HuH-7.5 (cell line): ENCODE measurements at places on chromosomes 4 and X.

DNA sequence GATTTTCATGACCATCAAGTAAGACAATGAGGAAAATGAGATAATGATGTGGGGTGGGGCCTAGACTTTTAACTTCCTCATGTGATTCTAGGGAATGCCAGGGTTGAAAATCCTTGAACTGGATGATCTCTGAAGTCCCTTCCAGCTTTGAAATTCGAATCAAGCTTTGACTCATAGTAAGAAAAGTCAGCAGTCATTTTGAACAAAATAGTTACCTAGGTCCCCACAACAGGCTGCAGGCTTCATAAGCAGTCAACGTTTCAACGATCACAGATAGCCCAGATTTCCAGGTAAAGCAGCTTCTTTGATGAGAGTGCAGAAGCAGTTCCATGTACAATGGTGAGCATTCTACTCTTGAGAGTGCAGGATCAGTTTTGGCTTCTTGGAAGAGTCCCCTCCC is 93.7 kb downstream of the GRIA3 start:
- DNase-seq = no peak

- DNase-seq = no peak
These were observed 33.9 kb upstream of the AFAP1 start for GRCh38 chr4:7973545-7973981.

GRCh38 chrX:41720125-41720779 is 3.7 kb upstream of the GPR82 start:
- DNase-seq = no peak

GRCh38 chr4:8840816-8841455 is 30.7 kb downstream of the HMX1 start:
- DNase-seq = no peak

- DNase-seq = no peak
These were observed 33.7 kb downstream of the LAMTOR3 start for GRCh38 chr4:99860521-99860920.

DNA sequence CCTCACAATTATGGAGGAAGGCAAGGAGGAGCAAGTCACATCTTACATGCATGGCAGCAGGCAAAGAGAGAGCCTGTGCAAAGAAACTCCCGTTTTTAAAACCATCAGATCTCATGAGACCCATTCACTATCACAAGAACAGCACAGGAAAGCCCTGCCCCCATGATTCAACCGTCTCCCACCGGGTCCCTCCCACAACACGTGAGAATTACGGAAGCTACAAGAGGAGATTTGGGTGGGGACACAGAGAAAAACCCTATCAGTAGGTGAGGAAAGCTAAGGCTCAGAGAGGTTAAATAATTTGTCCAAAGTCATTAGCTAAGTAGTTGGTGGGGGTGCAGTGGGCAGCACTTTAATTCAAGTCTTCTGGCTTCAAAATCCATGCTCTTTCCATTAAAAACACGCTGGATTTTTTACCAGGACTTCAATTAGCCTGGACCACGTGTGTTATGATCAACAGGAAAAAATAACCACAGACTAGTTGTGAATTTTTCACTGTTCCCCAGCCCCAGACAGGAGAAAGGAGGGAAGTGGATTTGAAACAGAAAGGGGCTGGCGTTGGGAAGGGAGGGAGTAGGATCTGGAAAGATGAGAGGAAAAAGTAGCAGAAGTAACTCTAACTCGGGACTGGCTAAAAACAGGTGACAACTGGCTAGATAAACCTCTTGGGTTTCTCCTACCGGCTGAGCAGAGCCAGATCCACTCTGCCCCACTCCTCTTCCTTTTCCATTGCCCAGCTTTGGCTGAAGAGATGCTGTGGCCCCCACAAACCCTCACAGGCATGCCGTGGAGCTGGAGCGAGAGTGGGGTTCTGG is 986 bp downstream of the MTMR8 start:
- no peak for DNase-seq

DNA sequence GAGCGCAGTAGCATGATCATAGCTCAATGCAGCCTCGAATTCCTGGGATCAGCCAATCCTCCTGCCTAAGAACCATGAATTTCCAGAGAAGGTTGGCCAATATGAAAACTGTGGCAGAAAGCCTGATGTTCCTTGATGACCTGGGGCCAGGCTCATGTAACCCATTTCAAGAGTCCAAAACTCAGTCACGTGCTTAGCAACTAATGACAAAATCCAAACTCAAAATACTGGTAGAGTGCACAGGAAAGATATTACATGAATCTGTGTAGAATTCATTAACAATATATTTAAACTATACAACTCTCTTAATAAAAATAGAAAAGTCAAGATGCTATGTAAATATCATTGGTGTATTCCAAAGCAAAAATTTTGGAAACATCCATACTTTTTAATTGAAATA is 265.7 kb upstream of the NDST3 start:
- no peak for DNase-seq

DNA sequence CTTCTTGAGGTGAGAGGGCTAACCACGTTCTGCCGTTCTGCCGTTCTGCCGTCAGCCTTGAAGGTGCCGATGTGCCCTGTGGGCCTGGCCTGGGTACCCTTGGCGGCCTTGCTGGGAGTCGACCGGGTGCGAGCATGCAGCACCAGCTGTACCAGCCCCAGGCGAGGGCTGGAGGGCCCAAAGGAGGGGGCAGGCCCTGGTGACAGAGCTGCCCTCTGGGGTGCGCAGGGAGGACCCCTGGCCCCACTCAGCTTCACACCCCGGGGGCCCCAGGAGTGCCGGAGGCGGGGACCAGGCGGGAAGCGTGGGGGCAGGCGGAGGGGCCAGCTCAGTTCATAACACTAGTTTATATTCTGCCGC is 22.1 kb downstream of the UVSSA start:
- DNase-seq = no peak

GRCh38 chrX:33968611-33969010 is 163.5 kb downstream of the FAM47A start:
- no peak for DNase-seq

DNA sequence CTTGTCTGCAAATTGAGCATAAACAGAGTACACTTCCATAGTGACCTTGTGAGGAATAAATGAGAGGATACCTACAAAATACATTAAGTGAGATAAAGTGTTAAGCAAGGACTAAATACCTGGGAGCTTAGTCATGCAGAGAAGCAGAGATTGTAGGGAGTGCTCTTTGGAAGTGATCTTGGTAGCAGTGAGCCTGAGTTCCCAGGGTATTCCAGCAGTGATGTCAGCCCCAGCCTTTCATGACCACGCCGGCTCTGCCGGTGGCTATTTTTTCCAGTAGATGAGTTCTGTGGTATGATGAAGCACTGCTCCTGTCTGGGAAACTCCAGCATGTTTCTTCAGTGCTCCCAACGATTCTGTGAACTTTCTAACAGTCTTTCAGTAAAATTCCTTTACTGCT is 391.5 kb upstream of the IGFBP7 start:
- DNase-seq = no peak

GRCh38 chrX:130772776-130773143 is 130.2 kb downstream of the ENOX2 start:
- DNase-seq = no peak

DNA sequence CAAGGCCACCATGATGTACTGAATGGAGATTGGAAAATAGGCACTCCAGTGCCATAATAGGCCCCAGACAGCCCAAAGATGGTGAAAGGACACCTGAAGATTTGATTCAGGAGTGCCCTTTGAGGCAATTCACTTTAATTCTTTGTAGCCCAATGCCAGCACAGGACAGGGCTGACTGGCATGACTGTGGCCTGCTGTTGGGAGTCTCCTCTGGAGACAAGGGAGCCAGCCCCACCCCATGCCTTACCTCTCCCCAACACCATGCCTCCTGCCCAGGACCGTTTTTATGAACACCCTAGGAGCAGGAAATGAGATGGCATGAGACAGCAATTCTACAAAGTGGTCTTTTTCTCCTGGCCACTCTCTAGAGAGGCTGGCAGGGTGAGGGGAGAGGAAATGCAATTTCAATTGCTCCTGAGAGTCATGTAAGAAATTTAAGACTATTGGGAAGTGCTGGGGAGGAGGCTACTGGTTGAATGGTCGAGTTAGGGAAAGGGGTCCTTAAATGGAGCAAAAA is 94.2 kb upstream of the MAMLD1 start:
- no peak for DNase-seq

DNA sequence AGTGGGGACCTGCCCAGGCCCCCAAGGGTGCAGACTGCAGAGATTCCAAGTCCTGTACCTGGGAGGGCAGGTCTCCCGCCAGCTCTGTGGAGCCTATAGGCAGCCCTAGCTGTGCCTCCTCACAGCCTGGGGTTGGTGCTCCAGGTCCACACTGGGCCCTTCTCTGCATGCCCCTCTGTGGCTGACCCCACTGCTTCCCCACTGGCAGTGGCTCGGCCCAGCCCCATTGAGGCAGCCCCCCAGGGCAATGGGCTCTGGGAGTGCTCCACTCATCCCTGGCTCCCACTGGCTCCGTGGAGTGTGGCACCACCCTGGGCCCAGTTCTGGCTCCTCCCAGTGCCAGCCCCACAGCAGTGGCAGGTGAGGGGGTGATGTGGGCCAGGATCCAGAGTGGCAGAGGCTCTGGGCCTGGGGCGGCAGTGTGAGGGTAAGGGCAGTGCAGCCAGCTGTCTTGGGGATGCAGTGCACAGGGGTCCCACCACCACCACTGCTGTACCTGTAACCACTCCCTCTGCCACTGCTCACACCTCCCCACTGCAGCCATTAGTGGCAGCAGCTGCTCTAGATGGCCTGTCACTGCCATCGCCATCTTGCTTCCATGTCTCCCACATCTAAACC is 312.2 kb downstream of the GPM6A start:
- DNase-seq = no peak

DNA sequence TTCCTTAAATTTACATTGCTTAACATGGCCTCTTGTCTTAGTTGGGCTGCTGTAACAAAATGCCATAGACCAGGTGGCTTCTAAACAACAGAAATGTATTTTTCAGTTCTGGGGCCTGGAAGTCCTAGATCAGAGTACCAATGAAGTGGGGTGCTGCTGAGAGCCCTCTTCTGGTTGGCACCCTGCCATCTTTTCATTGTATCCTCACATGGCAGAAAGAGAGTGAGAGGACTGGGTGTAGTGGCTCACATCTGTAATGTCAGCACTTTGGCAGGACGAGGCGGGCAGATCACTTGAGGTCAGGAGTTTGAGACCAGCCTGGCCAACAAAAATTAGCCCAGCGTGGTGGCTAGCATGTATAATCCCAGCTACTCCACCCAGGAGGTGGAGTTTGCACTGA is 12.0 kb upstream of the KLB start:
- DNase-seq = no peak

- no peak for DNase-seq
These were observed 277.3 kb upstream of the TRPC5 start for GRCh38 chrX:112359906-112360305.

DNA sequence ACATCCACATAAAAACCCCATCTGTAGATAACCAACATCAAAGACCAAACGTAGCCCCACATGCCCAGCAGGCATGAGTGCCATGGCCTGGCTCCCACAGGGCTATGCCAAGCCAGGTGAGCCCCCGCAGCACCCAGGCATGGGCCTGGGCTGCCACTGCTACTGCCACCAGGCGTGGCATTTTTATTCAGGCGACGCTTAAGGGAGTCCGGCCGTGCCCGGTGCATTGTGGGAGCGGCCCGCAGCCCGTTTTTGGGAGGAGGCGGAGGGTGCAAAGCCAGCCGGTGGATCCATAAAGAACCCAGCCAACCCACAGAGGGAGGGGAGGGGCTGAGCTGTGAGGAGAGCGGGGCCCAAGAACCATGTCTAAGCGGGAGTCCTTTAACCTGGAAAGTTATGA is 205.9 kb downstream of the CHIC1 start:
- DNase-seq = no peak

GRCh38 chr4:58665649-58666048 is 1555.5 kb upstream of the IGFBP7 start:
- no peak for DNase-seq

DNA sequence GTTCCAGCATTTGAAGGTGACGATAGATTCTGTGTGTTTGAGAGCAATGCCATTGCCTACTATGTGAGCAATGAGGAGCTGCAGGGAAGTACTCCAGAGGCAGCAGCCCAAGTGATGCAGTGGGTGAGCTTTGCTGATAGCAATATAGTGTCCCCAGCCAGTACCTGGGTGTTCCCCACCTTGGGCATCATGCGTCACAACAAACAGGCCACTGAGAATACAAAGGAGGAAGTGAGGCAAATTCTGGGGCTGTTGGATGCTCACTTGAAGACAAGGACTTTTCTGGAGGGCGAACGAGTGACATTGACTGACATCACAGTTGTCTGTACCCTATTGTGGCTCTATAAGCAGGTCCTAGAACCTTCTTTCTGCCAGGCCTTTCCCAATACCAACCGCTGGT is 142.0 kb downstream of the PLS3 start:
- no peak for DNase-seq

DNA sequence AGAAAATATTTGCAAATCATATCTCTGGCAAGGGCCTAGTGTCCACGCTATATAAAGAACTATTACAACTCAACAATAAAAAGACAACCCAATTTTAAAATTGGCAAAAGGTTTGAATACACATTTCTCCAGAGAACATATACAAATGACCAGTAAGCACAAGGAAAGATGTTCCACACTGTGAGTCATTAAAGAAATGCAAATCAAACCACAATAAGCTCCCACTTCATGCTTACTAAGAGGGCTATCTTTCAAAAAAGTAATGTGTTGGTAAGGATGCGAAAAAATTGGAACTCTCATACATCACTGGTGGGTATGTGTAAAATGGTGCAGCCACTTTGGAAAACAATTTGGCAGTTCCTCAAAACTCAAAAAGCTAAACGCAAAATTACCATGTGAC is 884.0 kb upstream of the INTU start:
- no peak for DNase-seq

GRCh38 chr4:169618286-169618685 is 2.1 kb upstream of the CLCN3 start:
- DNase-seq = no peak

DNA sequence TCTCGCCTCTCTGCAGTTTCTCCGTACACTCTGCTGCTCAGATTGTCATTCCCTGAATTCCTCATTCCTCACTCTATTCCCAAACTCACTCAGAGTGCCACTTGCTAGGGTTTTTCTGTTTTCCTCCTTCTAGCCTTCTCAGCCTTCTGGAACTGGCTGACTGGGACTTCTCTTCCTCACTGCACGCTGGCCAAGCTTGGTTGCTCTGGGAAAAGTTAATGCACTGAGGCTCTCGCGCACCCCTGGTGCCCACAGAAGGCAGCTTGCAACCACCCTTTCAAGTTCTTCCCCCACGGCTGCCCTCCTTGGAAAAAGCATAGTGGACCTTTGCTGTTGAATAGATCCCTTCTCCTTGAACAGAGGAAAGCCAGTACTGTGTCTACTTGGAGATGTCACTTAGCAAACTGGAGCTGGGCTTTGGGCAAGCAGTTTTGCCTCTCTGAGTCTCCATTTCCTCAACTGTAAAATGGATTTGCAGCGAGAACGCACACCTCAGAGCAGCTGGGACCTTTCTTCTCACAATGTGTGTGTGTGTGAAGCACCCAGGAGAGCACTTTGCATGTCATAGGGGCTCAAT is 6.0 kb upstream of the CCKAR start:
- no peak for DNase-seq

GRCh38 chr4:13378973-13379759 is 105.0 kb downstream of the RAB28 start:
- DNase-seq = no peak
